ENCODE measurements at places on chromosomes 3 and 15.

GRCh38 chr3:23993556-23994243 is 48.6 kb downstream of the NR1D2 start:
- no peak for DNase-seq

GRCh38 chr15:74620636-74621545 is 5.3 kb downstream of the CLK3 start:
- peak; percentile 68 for DNase-seq

DNA sequence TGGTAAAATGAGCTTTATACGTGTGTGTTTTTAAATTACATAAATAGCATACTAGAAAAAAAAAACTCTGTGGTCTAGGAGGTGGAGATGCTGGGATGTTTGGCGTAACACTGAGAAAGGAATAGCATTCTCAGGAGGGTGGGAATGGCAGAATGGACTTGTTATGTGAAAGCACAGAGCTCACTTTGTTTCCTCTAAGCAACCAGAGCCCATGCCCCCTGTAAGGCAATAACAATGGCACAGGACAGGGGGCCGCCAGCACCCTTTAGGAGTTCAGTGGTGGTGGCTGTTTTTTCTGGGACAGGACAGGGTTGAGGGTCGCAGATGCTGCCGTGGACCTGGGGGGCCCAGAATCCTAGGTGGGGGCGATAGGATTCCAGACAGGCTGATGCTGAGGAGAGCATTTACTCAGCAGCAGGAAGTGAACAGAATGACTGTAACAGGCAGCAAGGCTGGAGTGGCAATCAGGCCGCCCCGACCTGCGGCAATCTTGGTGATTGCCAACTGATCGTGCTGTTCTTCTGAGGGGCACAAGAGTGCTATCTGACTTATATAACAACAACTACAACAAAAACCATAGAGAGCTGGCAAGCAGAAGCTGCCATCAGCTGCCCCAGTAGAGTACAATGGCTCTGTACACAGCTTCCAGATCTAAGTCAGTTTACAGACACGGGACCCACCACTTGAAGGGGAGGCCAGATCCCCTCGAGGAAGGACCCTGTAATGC is 160.4 kb downstream of the UACA start:
- DNase-seq: no peak

DNA sequence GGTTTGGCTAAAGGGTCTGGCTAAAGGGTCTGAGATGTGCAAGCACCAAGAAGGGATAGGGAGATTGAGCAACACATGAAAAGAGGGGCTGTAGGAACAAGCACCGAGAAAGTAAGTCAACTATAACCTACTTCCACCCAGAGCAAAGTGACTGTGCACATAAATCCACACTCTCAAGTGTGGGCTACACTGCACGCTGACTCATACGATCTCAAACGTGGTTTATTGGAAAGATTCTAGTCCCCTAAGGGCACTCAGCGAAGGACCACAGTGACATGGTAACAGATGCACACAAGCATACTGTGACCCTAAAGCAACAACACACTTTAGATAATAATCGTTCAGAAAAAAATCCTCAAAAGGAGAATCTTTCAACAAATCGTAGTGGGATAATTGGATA is 48.0 kb downstream of the EHHADH start:
- no peak for DNase-seq

- no peak for DNase-seq
Measured at GRCh38 chr3:880371-880770, 212.5 kb upstream of the CNTN6 start.

- DNase-seq: no peak
Measured at GRCh38 chr3:168622795-168623194, 527.1 kb upstream of the GOLIM4 start.

DNA sequence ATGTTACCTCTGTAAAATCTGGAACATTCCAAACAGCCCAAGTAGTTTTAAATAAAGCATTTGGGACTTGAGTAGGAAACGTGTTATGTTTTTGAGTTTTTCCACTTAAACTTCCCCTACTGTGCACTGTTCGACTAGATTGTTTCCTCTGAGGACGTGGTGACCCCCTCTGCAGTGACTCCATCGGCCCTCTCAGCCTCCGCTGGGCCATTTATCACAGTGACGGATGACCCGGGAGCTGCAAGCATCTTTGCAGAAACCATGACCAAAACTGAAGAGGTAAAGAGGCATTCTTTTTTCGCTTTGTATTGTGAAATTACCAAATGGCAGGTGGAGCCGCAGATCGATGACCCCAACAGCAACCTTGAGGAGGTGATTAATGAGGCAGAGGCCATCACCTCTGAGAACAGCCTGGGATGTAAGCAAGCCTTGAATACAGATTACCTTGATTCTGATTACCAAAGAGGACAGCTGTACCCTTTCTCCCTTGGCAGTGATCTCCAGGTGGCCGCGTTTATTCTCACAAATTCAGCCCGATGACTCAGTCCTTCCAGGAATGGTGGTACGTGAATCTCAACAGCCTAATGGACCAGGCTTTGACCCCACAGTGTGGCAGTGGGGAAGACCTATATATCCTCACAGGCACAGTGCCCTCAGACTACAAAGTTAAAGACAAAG is 79.1 kb upstream of the FAN1 start:
- no peak for DNase-seq

DNA sequence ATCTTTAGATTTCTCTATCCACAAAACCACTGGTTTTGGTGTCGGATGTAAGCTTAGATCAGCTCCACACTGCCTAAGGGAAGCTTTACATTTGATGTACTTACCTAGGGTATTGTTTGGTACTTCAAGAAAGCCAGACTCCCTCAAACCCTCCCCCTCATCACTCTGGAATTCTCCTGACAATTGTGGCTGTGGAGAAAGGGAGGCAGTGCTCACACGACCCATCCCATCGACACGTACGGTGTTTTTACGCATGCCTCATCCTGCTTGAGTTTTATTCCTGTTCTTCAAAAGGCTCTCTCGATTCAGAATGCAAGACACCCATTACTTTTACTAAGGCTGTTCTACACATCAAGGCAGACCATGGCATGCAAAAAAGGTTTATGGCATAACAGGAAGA is 67.3 kb upstream of the ONECUT1 start:
- DNase-seq: no peak

DNA sequence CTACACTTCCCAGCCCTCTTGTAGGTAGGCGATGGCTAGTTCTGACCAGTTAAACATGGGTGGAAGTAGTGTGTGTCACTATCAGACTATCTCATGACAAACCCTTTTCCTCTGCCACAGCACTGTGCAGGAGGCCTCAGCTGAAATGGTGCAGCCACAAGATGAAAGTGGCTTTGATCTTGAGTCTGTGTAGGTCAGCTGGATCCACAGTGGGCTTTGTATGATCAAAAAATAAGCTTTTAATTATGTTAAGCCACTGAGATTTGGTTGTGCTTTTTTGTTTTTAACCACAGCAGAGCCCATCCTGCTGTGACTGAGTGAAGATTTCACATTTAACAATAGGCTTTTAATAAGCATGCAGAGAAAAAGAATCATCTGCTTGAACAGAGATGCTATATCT is 19.7 kb downstream of the RCN2 start:
- no peak for DNase-seq

- DNase-seq: no peak
Measured at GRCh38 chr3:194101592-194102432, 34.1 kb upstream of the HES1 start.

- no peak for DNase-seq
Measured at GRCh38 chr15:46442901-46443590, 808.2 kb downstream of the SQOR start.

GRCh38 chr3:24843955-24844354 is 349.3 kb upstream of the THRB start:
- DNase-seq: no peak

DNA sequence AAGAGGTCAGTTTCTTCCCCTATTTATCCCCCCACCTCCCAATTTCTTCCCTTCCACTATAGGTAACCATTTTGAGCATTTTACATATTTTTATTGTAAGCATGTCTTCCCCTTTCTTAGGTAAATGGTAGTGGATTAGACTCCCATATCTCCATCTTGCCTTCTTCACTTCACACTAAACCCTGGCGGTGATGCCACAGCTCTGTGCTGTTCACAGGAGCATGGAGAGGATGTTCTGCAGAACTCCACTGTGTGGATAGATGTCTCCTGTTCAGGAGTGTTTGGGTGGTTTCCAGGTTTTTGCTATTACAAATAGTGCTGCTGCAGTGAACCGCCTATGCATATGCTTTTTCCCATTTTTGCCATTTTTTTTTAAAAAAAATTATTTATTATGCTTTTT is 182.7 kb downstream of the NSMCE3 start:
- DNase-seq: no peak

DNA sequence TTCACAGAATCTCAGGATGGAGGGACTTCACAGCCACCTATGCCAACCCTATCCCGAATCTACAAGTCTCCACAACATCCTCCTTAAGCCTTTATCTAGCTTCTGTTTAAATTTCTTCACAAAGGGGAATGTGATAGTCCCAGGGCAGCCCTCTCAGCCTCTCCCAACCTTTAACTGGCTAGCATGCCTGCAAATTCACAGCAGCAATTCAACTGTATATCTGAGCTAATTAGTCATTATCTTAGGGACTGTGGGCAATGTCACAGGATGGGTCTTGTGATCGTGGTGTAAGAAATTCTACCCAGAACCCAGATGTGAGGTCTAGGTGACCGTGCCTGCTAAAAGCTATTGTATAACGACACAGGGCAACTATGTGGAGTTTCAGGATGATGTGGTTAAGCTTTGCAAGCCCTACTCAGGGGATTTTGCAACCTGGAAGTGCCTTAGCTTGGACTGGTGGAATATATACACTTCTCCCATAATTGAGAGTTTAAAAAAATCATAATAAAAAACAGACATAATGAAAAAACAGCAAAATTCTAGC is 65.5 kb upstream of the FBN1 start:
- no peak for DNase-seq

- no peak for DNase-seq
Measured at GRCh38 chr3:115800489-115801075, 177.3 kb downstream of the GAP43 start.

Measured in central memory CD4-positive, alpha-beta T cell (primary cell).